Activated CD4-positive, CD25-positive, alpha-beta regulatory T cell (primary cell): ENCODE measurements at places on chromosomes 6 and 20.
A peak's percentile ranks its signal among the peaks of the same experiment; 100 is the strongest.

GRCh38 chr20:63829945-63830835 is 874 bp downstream of the ZBTB46 start:
- no peak for DNase-seq

- DNase-seq: no peak
Observed at GRCh38 chr6:154473324-154473723, 37.2 kb downstream of the CNKSR3 start.

DNA sequence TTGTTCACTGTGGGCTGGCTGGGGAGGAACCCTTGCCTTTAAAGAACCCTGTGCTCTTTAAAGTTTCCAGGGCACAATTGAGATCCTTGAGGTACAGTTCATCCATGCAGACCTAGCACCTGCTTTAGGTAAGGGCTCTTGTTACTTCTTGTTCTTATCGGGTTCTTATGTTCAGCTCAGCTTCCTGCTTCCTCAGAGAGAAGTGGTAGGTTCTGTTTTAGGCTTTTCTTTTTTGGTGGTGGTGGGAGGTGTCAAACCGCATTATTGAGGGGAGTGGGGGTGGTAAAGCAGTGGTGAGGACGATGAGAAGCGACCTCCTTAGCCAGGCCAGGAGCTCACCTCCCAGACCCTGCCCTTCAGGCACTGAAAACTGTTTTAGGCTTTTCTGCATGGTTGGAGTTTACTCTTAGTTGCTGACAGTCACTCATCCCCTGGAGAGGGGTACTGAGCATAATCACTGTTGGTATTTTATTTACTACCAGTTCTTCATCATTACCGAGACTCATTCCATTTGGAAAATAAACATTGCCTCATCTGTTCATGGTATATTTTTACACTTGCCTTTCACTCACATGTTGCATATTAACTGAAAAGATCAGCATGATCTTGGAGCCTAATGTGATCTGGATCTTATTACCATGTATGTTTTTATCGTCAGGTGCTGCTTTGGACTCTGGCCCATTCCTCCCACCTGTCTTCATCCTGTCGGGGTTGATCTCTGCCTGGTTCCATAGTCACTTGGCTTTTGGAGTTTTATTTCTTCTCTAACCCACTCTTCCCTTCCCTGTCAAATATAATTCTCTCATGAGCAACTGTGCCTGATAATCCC is 35.4 kb downstream of the SLC16A10 start:
- no peak for DNase-seq

DNA sequence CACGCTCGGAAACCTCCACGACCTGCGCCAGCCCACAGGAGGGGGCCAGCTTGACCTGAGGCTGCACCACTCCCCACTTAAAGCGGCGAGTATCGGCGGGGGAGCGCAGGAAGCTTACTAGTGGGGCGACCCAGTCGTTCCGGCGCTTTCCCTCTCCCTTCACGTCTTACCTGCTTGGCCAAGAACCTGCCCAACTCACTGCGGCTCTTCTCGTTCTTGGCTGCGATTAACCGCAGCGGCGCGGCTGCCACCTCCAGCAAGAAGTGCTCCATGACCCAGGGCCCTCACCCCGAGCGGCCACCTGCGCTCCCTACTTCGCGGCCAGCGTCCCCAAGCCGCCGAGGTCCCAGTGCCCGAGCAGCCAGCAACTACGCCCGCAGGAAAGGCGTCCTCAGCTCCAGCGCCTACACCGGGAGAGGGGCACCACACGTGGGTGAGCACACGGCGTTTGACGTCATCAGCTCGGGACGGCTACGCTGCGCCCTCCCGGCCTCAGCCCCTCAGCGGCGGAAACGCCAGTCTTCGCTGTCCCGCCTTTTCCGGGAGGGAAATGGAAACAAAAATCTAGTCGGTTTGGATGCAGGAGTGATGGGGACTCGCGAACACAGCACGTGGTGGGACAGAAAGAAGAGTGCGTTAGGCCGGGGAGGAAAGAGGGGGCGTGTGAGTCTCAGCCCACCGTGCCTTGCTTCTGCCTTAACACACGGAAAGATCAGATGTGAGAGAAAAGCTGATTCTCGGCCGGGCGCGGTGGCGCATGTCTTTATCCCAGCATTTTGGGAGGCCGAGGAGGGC is at the start of gene MDN1:
MDN1 (minus strand) TSS at position 459 of the 795 bp plus-strand sequence; CDS start at position 272, 187 bp downstream.
- peak; percentile 68 for DNase-seq

DNA sequence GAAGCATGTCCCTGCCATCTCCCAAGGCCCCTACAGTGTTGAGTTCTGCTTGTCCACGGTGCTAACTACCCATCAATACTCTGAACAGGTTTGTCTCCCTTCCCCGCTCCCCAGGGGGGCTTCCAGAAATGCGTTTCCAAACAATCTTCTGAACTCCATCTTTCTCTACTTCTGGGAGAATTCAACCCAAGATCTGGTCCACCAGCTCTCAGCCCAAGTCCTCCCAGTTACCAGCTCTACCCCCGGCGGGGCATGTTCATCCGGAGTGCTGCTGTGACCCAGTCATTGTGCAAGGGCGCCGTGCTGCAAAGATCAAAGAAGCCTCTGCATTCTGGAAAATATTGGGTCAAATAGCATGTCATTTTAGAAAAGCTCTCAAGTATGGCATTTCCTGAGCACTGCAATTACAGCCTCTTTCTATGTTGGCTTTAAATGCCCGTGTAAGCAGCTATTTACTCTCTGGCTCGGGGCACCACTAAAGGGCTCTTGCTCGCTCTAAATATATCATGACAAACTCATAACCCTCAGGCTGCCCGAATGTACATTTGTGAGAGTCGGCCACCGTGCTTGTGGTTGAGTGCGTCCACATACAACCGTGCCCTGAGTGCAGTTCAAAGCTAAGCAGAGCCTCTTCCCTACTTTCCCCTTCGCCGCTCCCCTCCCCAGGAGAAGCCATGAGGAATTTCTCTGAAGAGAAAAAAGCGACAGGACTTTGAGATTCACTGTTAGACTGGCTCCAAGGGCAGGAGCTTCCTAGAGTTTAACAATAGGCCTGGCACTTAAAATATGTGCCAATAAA is 71.6 kb downstream of the BANF2 start:
- no peak for DNase-seq

DNA sequence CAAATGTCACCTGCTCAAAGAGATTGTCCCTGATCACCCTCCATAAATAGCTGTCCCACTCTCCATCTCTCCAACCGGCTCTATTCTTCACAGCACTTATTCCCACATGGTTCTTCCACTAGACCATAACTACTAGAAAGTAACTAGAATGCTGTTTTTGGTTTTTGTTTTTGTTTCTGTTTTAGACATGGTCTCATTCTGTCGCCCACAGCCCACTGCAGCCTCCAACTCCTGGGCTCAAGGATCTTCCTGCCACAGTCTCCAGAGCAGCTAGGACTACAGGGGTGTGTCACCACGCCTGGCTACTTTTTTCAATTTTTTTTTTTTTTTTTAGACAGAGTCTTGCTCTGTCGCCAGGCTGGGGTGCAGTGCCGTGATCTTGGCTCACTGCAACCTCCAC is 12.2 kb downstream of the MMP24 start:
- no peak for DNase-seq

DNA sequence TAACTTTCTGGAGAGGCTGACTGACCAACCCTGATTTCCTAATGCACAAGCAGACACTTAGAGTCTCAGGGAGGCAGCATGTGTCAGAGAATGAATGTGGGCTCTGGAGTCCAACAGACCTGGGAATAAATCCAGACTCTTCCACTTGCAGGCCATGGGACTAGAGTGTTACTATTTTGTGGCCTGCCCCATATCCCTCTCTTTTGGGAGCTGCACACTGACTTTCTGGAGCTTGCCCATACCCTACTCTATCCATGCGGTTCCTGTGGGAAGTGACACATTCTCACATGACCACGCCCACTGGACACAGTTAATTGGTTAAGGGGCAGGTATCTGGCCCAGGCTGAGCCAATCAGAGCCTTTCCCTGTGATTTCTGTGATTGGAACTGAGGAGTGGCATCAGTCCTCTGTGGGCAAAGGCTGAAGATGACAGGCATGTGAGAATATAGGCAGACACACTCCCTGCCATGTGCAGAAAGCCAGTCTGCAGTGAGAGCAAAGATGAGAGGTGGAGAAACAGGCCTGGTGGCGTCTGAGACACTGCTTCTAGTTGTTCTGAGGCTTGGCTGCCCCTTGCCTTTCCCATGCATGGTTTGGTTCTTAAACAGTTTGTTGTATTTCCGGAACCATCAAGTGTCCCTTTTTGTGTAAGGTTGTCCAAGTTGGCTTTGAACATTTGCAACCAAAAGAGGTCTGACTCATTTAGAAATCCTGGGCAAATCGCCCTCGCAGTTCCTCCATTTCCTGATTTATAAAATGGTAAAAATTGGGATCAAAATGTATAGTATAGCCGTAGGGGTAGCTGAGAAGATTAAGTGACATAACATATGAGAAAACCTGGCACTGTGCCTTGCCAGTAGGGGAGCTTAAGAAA is 125.6 kb downstream of the CDC5L start:
- DNase-seq: no peak

GRCh38 chr6:43921039-43921438 is 151.0 kb downstream of the VEGFA start:
- DNase-seq: no peak

- no peak for DNase-seq
Observed at GRCh38 chr20:51043811-51044210, 20.9 kb upstream of the KCNG1 start.

- no peak for DNase-seq
Observed at GRCh38 chr6:77678048-77678447, 25.2 kb downstream of the MEI4 start.

GRCh38 chr20:62238569-62239277 is 402 bp downstream of the OSBPL2 start:
- no peak for DNase-seq

GRCh38 chr20:47620808-47621805 is 119.4 kb downstream of the NCOA3 start:
- no peak for DNase-seq

DNA sequence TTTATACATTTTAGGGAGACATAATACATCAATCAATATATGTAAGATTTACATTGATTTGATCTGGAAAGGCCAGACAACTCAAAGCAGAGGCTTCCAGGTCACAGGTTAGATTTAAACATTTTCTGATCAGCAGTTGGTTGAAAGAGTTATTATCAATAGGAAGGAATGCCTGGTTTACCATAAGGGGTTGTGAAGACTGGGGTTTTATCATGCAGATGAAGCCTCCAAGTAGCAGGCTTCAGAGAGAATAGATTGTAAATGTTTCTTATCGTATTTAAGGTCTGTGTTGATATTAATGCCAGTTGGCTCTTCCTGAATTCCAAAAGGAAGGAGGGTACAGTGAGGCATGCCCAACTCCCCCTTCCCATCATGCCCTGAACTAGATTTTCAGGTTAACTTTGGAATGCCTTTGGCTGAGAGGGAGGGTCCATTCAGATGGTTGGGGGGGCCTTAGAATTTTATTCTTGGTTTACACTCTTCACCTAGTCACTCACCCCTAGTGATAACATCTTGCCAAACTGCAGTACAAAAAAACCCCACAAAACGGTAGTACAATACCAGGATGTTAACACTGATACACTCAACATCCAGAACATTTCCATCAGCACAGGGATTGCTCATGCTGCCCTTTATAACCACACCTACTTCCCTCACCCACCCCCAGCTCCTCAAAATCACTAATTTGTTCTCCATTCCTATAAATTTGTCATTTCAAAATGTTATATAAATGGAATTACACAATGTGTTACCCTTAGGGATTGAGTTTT is 259.6 kb upstream of the PLN start:
- DNase-seq: no peak

GRCh38 chr6:149964308-149965193 is 808 bp downstream of the ULBP1 start:
- no peak for DNase-seq

DNA sequence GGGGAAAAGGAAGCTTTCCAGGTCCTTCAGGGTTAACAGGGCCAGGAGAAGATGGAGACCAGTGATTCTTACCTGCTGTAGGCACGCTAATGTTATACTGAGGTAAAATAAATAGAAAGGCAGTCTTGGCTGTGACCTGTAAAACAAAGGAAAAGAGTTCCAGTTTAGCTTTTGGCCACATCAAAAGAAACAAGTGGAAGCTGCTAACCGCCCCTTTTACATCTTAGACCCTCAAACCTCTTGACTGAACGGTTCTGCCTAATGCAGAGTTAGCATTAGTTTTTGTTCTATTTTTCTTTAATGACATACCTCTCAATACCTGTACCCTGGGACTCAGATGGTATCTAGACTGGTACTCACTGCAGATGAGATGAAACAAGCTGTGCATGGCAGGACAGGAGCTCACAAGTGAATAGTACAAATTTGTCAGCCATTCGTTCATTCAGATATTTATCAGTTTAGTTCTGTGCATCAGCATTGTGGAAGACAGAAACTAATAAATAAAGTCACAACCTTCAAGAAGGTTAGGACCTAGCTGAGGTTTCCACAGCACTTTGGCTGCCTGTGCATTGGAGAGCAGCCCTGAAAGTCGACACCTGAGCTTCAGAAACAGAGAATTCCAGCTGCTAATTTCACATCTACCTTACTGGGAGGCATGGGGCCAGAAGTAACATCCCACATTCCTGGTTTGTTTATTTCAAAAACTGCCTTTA is 41.0 kb downstream of the TRAM2 start:
- DNase-seq: no peak

DNA sequence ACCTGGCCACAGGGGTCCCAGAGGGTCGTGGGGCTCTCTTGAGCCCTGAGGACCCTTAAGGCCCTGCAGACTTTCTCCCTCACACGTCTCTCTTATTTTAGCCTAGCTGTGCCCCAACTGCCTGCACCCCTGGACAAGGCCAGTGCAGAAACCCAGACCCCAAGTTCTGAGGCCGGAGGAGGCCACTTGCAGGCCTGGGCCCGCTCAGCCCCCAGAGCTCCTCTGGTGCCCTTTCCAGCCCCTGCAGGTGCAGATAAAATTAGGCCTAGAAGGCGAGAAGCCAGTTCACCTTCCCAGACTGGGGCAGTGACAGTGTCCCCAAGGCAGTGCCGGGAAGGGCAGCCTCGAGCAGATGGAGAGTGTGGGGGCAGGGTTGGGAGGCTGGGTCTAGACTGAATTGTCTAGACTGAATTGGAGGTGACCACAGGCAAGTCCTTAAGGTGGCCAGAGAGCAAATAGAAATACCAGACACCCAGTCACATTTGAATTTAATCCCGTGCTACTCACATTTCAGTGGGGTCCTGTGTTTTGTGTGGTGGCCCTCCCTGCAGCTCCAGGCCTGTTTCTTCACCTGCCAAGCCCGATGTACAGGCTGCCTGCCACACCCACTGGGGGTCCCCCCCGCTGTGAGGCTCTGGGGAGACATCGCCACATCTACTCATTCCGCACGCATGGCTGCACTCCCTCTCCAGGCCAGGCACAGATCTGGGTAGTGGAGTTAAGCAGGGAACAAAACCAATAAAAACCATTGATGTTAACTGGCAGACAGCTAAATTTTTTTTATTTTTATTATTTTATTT is 8.6 kb upstream of the IP6K3 start:
- DNase-seq: no peak

DNA sequence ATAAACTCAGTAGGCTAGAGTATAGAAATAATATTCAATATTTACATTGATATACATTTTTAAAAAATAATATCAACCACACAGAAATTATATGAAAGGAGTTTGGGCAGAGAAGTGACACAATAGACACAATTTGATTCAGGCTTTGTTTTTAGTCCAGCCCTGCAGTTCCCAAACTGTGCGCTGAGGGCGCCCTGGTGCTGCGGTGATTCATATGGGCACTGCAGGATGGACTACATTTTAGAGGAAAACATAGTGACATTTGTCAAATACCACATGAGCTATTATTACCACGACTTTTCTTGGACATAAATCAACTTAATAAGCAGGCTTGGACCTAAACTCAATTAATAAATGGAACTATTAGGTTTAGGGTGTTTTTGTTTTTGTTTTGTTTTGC is 364.3 kb upstream of the ID4 start:
- no peak for DNase-seq
